Activated T-helper 9 cell treated with anti-CD3 and anti-CD28 coated beads, Interleukin-2, amount 50 U/mL, for 16 hours (primary cell): ENCODE measurements at places on chromosomes 16 and 17.

DNA sequence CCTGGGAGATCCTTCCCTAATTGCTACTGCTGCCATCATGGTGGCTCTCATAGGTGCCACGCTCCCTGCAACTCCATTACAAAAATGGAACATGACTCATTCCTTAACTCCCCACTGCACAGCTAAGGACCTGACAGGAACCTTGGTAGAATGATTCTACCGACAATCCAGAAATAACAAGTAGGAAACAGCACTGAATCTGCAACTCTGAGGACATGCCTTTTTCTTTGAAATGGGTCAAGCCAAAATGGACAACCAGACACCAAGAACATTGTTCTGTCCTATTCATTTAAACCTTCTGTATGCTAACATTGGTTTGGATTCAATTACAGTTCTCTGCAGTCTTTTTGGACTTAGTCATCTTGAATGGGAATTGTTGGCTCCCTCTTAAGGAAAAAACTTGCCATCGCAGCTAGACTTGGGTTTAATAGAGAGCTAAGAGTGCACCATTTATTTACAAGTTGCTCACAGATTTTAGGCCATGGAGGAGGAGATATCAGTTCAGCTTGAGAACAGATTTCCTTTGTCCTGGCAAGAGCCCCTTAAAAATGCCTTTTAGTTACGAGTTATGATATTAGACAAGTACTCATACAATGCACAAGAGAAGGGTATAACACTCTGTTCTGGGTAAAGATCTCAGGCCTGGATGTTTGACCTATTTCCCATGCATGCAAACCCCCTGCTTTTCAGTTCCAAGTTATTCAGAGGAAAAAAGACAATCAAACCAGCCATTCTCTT, 20.9 kb upstream of the NSRP1 start:
- DNase-seq, result no peak

- DNase-seq, result no peak
Measured at GRCh38 chr17:51493206-51493605, 232.9 kb downstream of the UTP18 start.

GRCh38 chr16:65388592-65388991, 266.7 kb upstream of the CDH11 start:
- DNase-seq, result no peak

DNA sequence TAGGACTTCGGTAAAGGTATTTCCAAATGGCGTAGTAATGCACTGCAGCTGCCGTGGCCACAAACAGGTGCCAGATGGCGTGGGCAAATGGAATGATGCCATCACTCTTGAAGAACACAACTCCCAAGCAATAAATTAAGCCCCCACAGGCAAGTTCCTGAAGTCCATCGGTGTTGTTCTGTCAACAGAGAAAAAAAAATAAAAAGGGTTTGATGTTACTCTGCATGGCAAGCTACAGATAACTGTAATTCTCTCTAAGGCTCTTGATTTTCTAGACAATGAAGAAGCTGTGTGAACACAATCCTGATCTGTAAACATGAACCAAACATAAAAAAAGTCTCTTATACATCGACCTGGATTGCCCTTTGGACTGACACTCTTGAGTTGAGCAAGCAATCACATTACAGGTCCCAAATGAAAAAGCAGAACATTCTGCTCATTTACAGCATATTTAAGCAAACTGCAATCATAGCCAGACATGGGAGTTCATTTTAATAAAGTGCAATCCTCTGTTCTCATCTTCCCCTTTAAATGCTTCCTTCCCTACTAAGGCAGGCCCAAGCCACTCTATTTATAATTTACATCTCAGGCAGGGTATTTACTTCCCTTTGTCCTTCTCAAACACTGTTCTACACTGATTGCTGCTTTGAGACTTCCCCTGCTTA, 27.1 kb downstream of the MMD start:
- DNase-seq, result no peak

DNA sequence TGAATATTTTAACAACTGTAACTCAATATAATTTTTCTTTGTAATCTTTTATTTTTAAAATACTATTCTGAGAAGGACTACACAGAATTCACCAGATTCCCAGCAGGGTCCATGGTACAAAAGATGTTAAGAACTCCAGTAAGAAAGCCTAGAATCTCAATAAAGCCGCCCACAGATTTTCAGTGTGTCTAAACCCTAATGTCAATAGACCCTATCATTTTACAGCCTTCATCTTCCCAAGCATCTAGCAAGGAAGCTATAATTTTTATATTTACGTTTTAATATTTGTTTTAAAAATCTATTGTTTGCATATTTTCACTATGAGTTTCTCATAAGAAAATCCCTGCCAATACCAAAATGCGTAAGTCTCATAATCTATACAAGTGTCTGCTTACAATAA, 148.5 kb downstream of the CEP112 start:
- DNase-seq, result no peak

GRCh38 chr17:60145006-60145935, 4.5 kb upstream of the CA4 start:
- no peak for DNase-seq

DNA sequence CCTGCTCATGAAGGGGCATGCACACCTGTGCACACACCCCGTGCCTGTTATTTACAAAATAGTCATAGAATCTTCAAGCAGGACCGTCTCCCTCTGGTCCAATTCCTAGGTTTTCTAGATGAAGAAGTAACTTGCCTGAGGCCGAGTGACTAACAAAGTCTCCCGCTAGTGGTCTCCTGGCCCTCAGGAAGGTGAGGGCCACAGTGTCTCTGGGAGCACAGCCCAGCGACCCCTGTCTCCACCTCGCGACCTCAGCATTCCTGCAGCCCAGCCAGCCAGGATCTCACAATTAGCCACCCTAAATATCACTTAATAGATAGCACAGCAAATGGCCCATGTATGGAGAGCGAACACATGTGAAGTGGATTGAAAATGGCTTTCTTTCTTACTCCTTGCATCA, 30.5 kb upstream of the CACNG1 start:
- DNase-seq, result no peak

- DNase-seq, result no peak
Measured at GRCh38 chr16:14131774-14132695, 60.9 kb downstream of the MRTFB start.

DNA sequence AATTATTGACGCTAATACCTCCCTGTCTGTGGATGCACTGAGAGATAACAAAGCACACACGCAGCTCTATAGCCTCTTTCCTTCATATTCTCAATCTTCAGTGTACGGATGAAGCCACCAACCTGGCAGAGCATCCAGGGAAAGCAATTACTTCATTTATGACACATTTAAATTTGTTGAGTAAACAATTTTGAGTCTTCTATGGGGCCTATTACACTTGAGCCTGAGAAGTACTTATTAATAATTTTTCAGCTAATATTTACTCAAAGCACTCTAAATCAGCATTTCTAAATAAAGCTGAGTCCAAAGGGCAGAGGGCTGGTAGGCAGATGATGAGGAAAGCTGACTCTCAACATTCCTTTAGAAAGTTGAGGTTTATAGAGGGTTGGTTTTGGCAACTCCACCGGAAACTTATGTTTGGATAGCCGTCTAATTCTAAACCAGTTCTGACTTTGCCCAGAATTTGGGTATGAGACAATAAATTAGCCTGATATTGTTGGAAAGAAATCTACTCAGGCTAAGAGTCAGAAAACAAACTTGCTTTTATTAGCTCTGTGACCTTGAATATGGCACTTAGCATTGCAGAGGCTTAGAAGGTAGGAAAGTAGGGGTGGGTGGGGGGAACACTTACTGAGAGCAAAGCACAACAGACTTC, 643.5 kb downstream of the CDH11 start:
- no peak for DNase-seq

DNA sequence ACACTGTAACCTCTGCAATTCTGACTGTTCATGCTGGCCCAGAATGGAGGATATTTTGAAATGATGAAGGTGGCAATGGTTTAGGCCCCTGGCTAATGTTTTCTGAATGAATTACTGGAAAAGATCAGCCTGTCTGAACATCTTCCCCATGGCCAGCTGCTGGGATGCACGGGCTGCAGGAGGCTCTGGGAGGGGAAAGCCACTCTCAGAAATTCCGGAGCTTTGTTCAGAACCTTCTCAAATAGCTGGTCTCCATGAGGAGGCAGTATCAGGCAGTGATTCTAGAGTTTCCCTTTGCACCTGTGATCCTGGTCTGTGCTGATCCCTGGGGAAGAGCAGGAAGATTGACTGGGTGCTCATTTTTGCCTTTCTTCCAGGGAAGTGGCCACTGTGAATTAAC, 5.0 kb downstream of the SLC6A2 start:
- no peak for DNase-seq

- no peak for DNase-seq
Measured at GRCh38 chr17:41212524-41213169, 13.8 kb upstream of the KRTAP9-2 start.

DNA sequence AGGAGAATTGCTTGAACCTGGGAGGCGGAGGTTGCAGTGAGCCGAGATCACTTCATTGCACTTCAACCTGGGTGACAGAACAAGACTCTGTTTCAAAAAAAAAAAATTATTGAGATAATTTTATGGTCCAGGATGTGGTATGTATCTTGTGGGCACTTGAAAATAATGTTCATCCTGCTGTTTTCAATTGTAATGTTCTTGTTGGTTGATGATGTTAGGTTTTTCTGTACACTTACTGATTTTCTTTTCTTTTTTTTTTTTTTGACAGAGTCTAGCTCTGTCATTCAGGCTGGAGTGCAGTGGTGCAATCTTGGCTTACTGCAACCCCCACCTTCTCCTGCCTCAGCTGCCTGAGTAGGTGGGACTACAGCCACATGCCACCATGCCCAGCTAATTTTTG, 29.7 kb downstream of the TBX21 start:
- DNase-seq, result no peak

- DNase-seq, result no peak
Measured at GRCh38 chr17:41145261-41145660, 4.4 kb downstream of the KRTAP4-5 start.

GRCh38 chr17:56641894-56642293, 48.4 kb downstream of the NOG start:
- DNase-seq, result no peak

GRCh38 chr16:83602761-83603722, 204.7 kb upstream of the HSBP1 start:
- no peak for DNase-seq

DNA sequence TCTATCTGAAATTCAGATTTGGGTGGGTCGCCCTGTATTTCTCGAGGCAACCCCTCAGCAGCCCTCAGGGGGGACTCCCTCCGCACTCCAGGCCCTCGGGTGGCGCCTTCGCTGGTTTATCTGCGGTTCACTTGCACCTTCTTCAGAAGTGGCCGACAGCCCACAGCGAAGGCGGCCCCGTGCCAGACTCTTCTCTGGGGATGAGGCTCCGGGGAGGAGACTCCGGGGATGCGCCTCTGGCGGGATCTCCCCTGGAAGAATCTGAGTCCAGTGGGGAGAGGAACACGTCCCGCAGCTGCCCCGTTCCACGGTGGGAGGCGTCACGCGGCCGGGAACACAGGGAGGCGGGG, 63.9 kb upstream of the DNAJA2 start:
- peak; percentile 10 for DNase-seq

DNA sequence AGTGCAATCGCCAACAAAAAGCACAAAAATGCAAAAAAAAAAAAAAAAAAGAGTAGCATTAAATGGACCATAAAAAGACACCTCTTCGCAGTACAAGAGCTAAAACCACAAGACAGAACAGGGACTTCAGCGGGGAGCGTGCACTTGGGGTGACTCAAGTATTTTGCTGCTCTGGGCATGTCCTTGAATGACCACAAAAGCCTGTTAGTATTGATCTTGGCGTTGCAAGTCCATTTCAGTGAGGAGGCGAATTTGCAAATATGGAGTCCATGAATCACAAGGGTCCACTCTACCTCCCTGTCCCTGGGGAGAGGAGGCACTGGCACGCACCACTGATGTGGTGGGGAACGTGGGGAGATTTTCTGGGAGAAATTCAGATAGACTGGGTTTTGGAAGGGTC, 78.9 kb downstream of the CNGB1 start:
- no peak for DNase-seq

- no peak for DNase-seq
Measured at GRCh38 chr17:73617501-73617900, 26.7 kb downstream of the SDK2 start.

GRCh38 chr17:41451154-41451728, 10.5 kb upstream of the KRT38 start:
- DNase-seq, result no peak

GRCh38 chr17:32689348-32689747, 187.6 kb downstream of the MYO1D start:
- no peak for DNase-seq

GRCh38 chr16:81586417-81586816, 141.8 kb downstream of the CMIP start:
- no peak for DNase-seq

- DNase-seq, result no peak
Measured at GRCh38 chr17:46901291-46901690, 21.7 kb upstream of the GOSR2 start.

DNA sequence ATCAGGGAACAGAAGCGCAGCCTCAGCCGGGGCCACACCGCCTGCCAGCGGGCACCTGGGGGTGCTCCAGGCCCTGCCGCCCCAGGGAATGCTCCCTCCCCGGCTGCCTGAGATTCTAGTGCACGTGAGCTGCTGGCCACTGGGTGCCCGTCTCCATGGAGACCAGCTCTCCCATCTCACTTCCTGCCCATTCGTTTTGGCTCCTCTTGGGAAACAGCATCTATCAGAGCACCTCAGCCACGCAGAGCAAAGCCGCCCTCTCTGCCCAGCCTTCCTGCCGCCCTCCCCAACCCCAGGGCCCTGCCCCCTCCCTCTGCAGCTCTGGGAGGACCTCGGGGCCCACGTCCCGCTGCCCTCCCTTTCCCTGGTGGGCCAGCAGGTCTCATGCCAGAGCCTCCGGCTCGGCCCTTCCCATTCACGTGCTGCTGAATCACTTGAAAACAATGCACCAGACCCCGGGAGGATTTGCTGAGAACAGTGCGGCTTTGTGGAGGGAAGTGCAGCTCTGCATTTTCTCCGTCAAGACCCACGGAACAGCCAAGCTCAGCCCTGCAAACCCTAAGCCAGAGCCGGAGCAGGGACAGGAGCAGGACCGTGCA, 19.4 kb downstream of the CEP295NL start:
- no peak for DNase-seq

DNA sequence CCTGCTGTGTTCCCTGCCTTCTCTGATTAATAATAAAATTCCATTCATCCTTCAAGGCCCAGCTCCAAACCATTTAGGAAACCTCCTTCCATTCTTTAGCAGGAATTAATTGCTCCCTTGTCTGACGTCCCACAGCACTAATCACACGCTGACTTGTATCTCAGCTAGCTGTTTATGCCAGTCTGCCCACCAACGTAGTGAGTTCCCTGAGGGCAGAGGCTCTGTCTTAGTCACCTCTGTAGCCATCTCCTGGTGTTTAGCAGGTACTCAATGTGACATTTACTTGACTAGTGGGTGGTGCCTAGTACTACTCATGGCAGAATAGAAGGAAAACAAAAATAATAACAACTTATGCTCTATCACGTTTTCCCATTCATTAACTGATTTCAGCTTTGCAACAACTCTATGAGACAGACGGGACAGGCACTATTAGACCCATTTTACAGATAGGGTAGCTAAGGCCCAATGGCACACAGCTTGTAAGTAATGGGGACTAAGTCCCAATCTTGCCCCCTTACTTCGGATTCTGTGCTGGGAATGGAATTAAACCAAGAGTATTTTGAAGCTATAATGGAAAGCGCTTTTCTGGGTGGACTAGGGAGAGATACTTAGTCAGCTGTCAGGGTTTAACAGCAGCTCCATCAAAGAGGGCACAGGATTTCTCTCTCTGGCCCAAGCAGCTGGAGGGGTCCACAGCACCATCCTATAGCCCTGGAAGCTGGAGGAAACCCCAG, 931 bp upstream of the WIPF2 start:
- no peak for DNase-seq

- DNase-seq, result no peak
Measured at GRCh38 chr16:19578378-19578971, 23.0 kb downstream of the VPS35L start.

GRCh38 chr17:35841505-35841904, 27.2 kb downstream of the HEATR9 start:
- no peak for DNase-seq
